Central memory CD8-positive, alpha-beta T cell (primary cell): ENCODE measurements at places on chromosomes 3 and 15.

- H3K4me3 ChIP-seq = no peak overlapping the region
- H3K27ac ChIP-seq = no peak overlapping the region
- DNase-seq = no peak
- peaks cover 5% of the 10 kb centered on the region for H3K36me3 ChIP-seq
- no peaks in the 10 kb centered on the region for H3K27me3 ChIP-seq
- H3K4me1 ChIP-seq = no peaks in the 10 kb centered on the region
Observed at GRCh38 chr3:136385457-136385856, 135.3 kb downstream of the PCCB start.

DNA sequence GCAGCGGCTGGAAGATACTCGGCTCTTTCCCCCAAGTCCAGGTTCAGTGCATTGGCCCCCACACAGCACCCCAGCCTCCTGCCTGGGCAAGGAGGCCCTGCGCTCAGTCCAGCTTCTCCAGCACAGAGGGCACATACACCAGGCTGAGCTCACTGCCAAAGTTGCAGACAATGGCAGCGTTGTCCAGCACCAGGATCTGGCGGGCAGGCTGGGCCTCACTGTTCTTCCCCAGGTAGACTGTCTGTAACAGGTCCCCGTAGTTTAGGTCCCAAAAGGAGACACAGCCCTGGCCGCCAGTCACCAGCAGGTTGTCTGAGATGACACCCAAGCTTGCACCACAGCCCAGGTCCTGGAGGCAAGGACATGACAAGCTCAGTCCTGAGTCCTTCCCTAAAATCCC is 32.9 kb downstream of the PTPN23 start:
- H3K27me3 ChIP-seq = no peaks in the 10 kb centered on the region
- no peak for DNase-seq
- peaks cover 25% of the 10 kb centered on the region for H3K36me3 ChIP-seq

GRCh38 chr3:55792009-55792408 is 304.9 kb upstream of the WNT5A start:
- H3K4me1 ChIP-seq = no peaks in the 10 kb centered on the region
- no peaks in the 10 kb centered on the region for H3K36me3 ChIP-seq
- no peak overlapping the region for H3K27ac ChIP-seq
- no peak overlapping the region for H3K4me3 ChIP-seq
- no peak for DNase-seq
- no peaks in the 10 kb centered on the region for H3K27me3 ChIP-seq

- no peak overlapping the region for H3K4me3 ChIP-seq
- peaks cover 24% of the 10 kb centered on the region for H3K27me3 ChIP-seq
- no peak for DNase-seq
- no peaks in the 10 kb centered on the region for H3K36me3 ChIP-seq
Observed at GRCh38 chr15:82890995-82891390, 61.5 kb downstream of the HOMER2 start.

- DNase-seq = no peak
- H3K27ac ChIP-seq = no peak overlapping the region
- H3K36me3 ChIP-seq = no peaks in the 10 kb centered on the region
Observed at GRCh38 chr15:61199681-61200080, 29.4 kb downstream of the RORA start.

DNA sequence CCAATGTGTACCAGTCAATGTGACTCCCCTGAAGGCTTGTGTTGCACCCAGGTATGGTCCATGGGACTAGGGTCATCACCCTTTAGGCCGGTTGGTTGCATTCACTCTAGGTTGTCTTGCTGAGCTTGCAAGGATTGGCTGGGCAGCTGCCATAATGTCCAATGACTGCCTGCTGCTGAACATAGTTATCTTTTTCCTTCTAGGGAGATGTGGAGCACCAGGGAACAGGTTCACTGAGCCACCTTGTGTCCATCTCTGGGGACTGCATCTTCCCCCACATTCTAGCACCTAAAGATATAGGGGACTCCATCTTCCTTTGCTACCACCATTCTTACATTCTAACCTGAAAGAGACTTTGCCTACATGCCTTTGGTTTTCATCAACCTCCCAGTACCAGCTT is 580.4 kb upstream of the TBL1XR1 start:
- DNase-seq = no peak
- H3K4me3 ChIP-seq = no peak overlapping the region
- H3K4me1 ChIP-seq = peaks cover 27% of the 10 kb centered on the region
- H3K36me3 ChIP-seq = no peaks in the 10 kb centered on the region
- no peak overlapping the region for H3K27ac ChIP-seq
- H3K27me3 ChIP-seq = no peaks in the 10 kb centered on the region

- peaks cover 45% of the 10 kb centered on the region for H3K27me3 ChIP-seq
- H3K36me3 ChIP-seq = peaks cover 3% of the 10 kb centered on the region
- no peak overlapping the region for H3K27ac ChIP-seq
- no peak overlapping the region for H3K4me3 ChIP-seq
- no peak for DNase-seq
Observed at GRCh38 chr3:131797776-131798175, 237.0 kb downstream of the CPNE4 start.

DNA sequence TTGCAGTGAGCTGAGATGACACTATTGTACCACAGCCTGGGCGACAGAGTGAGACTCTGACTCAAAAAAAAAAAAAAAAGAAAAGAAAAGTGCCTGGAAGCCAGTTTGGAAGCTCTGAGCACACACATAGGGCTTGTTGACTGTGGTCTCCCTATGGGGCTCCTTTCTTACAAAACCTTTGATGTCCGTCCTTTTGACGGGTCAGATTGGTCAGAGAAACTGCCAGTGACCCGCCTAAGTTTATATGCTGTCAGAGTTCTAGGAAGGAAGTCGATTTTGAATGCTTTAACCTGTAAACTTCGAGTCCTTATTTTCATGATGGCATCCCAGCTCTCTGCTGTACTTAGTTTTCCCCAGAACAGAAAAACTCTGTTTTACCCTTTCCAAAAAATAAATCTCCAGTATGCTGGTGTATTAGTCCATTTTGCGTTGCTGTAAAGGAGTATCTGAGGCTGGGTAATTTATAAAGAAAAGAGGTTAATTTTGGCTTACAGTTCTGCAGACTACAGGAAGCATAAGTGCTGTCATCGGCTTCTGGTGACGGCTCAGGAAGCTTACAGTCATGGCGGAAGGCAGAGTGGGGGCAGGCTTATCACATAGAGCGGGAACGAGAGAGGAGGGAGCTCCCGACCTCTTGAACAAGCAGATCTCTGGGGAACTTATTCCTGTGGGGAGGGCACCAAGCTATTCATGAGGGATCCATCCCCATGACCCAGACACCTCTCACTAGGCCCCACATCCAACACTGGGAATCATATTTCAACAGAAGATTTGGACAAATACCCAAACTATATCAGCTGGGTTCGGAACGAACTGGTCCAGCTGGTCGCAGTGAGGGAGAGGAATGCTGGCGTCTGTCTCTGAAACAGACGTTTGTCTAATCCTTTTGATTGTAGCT is 72.3 kb downstream of the LMLN start:
- no peak for DNase-seq
- no peaks in the 10 kb centered on the region for H3K4me1 ChIP-seq
- no peaks in the 10 kb centered on the region for H3K36me3 ChIP-seq
- no peak overlapping the region for H3K27ac ChIP-seq

DNA sequence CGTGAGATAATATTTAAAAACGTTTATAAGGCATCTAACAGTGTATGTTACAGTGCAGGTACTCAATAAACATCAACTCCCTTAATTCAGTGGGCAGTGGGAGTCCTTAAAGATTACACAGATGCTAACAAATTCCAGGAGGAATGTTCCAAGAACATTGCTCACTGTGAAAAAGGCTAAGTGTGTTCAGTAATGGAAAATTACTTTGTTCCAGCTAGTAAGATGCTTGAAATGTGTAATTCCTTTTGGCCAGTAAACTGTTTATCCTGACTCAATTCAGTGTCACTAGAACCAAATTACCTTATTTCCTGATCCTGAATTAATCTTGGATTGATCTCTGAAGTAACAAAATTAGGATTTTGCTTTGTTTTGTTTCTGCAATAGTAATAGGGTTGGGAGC is 54.2 kb upstream of the SEMA6D start:
- no peak for DNase-seq
- H3K4me3 ChIP-seq = no peak overlapping the region
- no peak overlapping the region for H3K27ac ChIP-seq
- no peaks in the 10 kb centered on the region for H3K4me1 ChIP-seq
- no peaks in the 10 kb centered on the region for H3K36me3 ChIP-seq
- H3K27me3 ChIP-seq = no peaks in the 10 kb centered on the region

GRCh38 chr3:176009256-176009655 is 1150.1 kb downstream of the NAALADL2 start:
- H3K27ac ChIP-seq = no peak overlapping the region
- no peaks in the 10 kb centered on the region for H3K27me3 ChIP-seq
- H3K4me1 ChIP-seq = no peaks in the 10 kb centered on the region
- no peaks in the 10 kb centered on the region for H3K36me3 ChIP-seq
- no peak overlapping the region for H3K4me3 ChIP-seq

GRCh38 chr3:56314842-56315241 is 153.4 kb downstream of the ERC2 start:
- H3K4me3 ChIP-seq = no peak overlapping the region
- H3K27ac ChIP-seq = no peak overlapping the region
- H3K36me3 ChIP-seq = no peaks in the 10 kb centered on the region
- DNase-seq = no peak

DNA sequence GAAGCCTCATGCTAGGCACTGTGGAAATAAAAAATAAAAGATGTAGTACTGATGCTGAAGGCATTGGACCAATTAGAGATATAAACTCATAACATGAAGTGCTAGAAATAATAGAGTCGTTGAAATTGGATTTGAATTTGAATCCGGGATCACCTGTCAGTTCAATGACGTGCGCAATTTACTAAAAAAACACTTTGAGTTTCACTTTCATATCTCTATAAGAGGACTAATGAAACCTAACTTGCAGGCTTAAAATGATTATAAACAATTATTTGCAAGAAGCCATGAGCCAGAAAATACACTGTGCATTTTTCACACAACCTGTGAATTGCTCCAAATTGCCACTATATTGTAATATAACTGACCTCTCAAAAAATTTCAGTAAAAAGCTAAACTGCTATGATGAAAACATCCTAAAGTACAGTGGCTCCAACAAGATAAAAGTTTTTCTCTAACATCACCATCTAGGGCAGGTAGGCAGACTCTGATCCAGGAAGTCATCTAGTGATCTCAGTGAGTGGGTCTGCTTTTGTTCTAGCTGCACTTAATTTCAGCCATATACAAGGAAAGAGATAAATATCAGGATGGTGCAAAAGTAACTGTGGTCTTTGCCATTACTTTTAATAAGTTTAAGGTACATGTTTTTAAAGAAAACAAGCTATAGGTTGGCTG is 440.2 kb downstream of the CNTN6 start:
- H3K4me3 ChIP-seq = no peak overlapping the region
- no peak for DNase-seq
- no peaks in the 10 kb centered on the region for H3K4me1 ChIP-seq
- no peak overlapping the region for H3K27ac ChIP-seq

DNA sequence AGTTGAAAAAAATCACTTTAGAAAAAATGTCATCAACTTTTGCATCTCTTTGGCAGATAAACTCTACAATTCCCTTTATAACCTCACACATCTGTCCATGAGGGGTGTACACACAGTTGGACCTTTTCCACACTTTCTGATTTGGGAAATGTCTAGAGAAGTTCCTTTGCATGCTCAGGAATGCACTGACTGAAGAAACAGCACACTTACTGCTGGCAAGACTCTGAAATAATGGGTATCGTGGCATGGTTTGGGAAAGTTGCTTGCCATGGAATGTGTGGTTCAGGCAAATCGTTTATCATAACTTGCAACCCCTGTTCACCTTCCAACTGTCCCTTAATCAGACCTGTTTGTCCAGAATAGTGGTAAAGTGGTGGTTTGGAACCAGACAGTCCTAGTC is 135.3 kb upstream of the TGFBR2 start:
- no peak overlapping the region for H3K4me3 ChIP-seq
- DNase-seq = no peak
- H3K27ac ChIP-seq = no peak overlapping the region
- H3K27me3 ChIP-seq = no peaks in the 10 kb centered on the region

- H3K4me1 ChIP-seq = peaks cover 13% of the 10 kb centered on the region
- no peak overlapping the region for H3K27ac ChIP-seq
- no peak overlapping the region for H3K4me3 ChIP-seq
Observed at GRCh38 chr3:42507252-42507651, 4.8 kb downstream of the VIPR1 start.

DNA sequence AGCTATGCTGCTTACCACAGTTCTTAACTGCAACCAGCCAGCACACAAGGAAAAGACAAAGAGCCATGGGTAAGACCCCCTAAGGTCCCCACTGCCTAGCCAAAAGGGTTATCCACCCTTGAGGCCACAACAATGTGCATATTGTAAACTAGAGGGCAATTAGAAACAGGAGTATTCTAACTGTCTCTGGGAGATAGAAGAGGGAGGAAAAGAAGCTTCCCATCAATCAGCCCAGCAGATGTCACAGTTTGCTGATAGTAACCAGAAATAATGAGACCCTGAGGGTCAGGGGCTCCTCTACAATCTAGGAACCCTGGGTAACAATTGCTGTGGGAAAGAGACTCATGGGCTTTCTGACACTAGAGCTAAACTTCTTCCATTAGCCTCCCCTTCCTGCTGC is 20.6 kb upstream of the IFT57 start:
- H3K4me1 ChIP-seq = no peaks in the 10 kb centered on the region
- H3K27me3 ChIP-seq = no peaks in the 10 kb centered on the region

GRCh38 chr15:76006136-76006778 is 6.0 kb downstream of the NRG4 start:
- H3K27me3 ChIP-seq = peaks cover 47% of the 10 kb centered on the region
- no peak overlapping the region for H3K27ac ChIP-seq
- no peak overlapping the region for H3K4me3 ChIP-seq
- H3K4me1 ChIP-seq = no peaks in the 10 kb centered on the region
- no peak for DNase-seq

GRCh38 chr3:56309465-56309864 is 158.8 kb downstream of the ERC2 start:
- H3K27me3 ChIP-seq = peaks cover 20% of the 10 kb centered on the region
- H3K36me3 ChIP-seq = no peaks in the 10 kb centered on the region
- H3K4me3 ChIP-seq = no peak overlapping the region
- no peak for DNase-seq

DNA sequence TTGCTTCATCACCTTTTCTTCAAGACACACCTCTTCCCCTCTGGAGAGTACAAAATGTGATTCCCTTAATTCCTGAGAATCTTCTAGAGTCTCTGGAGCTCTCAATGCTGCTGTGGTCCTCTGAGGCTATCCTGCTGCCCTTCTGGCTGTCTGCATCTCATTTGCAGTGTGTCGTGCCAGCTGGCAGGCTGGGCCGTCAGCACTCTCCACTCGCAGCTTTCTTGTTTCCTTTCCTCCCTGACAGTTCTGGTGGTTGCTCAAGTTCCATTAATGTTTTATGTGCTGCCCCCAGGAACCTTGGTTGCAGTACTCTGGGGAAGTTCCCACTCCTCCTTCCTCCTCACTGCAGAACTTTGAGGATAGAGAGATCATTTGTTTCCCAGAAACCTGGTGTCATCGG is 210.8 kb upstream of the ROPN1 start:
- no peak overlapping the region for H3K27ac ChIP-seq
- DNase-seq = no peak
- H3K36me3 ChIP-seq = no peaks in the 10 kb centered on the region
- no peaks in the 10 kb centered on the region for H3K4me1 ChIP-seq
